ENCODE measurements at places on chromosomes 12 and 14.

GRCh38 chr14:78997811-78998210 lies 827.6 kb downstream of the NRXN3 start:
- no peak for DNase-seq

DNA sequence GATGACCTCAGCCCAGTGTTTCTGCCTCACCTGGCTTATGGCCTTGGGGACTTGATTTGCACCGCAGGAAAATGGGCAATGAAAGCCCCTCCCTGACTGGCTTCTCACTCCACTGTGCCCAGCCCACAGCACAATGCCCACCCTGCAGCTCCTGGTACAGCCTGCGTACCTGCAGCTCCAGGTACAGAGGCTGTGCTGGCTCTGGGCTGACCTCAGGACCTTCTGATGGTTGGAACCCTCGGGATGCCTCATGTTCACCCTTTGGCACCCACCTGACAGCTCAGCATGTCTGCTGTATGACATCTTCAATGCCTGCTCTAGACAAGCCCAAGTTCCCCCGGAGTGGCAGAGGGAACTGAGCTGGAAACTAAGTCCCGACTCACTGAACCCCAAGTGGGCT lies 87.1 kb downstream of the ALG10 start:
- no peak for DNase-seq

GRCh38 chr14:99647411-99647810 lies 2.5 kb downstream of the HHIPL1 start:
- DNase-seq, result no peak

DNA sequence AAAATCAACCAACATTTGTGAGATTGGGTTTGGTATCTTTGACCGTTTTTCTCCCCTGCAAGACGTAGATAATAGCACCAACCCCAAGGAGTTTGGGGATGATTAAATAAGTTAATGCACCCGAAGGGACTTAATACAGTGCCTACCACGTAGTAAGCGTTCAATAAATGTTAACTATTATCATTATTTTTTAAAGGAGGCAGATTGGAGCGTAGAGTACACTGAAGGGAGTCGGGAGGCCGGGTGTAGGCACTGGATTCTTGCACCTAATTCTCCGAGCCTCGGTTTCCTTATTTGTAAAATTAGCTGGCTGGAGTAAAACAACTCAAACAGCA lies 367 bp upstream of the FRS2 start:
- no peak for DNase-seq

DNA sequence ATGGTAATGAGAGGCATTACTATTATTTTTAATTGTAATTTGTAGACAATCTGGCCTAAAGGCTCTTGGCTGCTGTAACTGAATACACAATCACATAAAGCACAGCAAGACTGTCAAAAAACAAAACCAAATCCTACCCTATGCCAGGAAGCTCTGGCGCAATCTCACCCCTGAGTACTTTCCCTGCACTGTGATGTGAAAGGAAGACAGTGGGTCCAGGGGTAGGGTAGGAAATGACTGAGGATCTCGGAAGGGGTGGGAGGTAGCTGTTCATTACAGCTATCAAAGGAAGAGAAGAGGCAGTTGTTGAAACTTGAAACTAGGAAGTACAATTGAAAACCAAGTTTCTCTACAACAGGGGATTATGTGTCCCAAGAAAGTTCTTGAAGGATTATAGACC lies 202.8 kb downstream of the ANO2 start:
- DNase-seq, result no peak

DNA sequence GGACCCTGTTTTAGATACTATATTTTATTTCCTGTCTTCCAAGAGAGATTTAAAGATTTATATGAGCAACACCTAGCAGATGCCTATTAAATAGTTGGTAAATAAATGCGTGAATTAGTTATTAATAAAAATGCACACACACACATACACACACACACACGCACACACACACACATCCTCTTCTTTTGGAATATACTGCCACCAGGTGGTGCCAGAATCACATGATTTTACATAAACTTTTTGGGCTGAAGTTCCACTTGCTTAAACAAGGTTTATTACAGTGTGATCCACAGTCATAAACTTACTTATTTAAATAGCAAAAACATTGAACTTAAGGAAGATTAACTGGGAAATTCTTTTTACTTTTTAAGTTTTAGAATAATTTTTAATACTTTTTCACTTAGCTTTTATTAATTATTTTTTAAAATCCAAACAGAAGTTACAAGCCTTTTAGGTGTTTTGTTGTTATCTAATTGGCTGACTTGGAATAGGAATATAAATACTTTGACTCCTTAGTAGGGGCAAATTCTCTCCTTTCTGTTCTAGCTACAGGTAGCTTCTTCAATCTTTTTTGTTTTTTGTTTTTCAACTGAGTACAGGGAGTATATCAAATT lies 17.5 kb downstream of the RAD51B start:
- DNase-seq, result peak; percentile 11

DNA sequence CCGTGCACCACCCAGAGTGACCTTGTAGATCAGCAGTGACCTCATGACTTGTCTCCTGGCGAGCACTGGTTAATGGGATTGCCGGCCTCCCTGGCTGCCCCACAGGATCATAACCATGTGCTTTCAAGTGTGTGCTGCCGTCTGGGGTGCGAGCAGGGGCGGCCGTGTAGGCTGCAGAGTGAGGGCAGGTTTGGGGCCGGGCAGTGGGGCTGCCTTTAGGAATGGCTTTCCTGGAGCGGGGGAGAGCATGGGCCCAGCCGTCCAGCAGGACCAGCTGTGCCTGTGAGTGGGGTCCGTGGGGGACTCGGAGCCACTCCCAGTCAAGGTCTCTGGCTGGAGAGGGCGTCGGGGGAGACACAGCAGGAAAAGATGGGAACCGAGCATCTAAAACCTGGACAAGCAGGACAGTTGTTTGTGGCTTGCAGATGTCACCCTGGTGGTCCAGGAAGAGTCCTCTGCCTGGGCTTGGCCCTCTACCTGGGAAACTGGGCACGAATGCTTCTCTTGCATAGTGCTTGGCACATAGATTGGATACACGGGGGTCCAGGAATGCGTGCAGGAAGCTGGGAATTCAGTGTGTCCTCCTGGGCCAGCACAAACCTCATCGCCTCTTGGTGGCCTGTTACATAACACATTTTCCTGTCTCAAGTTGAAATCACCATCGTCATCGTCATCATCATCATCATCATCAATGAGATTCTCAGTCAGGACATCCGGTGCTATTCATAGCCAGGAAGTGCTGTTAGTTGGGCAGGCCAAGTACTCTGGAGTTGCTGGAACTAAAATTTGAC lies 96.0 kb downstream of the ADGRD1 start:
- no peak for DNase-seq

DNA sequence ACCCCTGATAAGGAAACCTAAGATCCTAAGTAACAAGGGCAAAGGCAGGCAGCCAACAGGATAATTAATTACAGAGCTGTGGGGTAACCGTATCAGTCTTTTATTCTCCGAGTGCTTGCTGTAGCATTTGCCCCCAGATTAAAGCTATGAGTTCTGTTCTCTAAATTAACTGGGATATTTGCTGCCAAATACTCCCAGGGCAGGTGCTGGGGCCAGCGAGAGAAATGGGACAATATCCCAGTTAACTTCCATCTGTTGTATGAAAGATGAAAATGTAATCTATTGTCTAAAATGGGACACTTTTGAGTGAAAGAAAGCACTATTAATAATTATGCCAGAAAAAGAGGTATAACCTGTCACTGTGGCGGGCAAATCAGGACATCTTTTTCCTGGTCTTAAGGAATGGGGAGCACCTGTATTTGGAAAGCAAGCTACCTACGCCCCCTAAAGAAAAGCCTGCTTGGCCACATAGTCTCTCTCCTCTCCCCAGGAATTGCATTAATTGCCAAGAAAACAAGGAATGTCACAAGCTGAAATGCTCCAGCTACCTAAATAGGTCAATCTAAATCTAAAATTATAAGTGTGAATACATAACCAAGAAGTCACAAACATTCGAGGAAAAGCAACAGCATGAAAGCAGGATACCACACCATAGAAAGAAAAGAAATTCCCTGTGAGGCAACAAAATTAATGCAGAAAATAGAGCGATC lies 26.7 kb upstream of the CFAP54 start:
- DNase-seq, result no peak

GRCh38 chr14:27372771-27373170 lies 774.9 kb upstream of the NOVA1 start:
- no peak for DNase-seq

GRCh38 chr14:31881531-31882310 lies 195.4 kb upstream of the ARHGAP5 start:
- DNase-seq, result no peak

- DNase-seq, result no peak
Measured at GRCh38 chr12:43109631-43110345, 442.2 kb downstream of the ADAMTS20 start.

- no peak for DNase-seq
Measured at GRCh38 chr12:126483145-126484068, 1418.2 kb downstream of the AACS start.

- no peak for DNase-seq
Measured at GRCh38 chr12:89217472-89217871, 134.8 kb downstream of the DUSP6 start.

GRCh38 chr12:5417500-5417899 lies 14.4 kb upstream of the NTF3 start:
- DNase-seq, result no peak

- DNase-seq, result no peak
Measured at GRCh38 chr14:92711976-92712653, 36.3 kb downstream of the LGMN start.

- DNase-seq, result no peak
Measured at GRCh38 chr12:78241446-78241845, 410.8 kb downstream of the NAV3 start.

DNA sequence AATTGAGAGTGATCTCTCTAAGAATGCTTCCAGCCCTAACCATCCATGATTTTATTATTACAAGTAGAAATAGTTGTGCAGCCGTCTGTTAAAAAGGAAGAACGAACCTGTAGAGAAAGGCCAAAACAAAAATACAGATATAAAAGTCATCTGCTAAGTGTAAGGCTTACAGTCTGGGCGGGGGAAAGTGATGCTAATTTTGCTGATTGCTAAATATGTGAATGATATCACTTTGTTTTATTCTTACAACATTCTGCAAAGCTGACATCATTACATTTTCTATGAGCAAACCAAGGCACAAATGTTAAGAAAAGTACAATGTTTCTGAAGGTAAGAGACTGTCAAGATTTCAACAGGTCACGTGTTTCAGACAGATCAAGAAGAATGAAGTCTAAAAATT lies 101.5 kb upstream of the RAP1B start:
- no peak for DNase-seq

DNA sequence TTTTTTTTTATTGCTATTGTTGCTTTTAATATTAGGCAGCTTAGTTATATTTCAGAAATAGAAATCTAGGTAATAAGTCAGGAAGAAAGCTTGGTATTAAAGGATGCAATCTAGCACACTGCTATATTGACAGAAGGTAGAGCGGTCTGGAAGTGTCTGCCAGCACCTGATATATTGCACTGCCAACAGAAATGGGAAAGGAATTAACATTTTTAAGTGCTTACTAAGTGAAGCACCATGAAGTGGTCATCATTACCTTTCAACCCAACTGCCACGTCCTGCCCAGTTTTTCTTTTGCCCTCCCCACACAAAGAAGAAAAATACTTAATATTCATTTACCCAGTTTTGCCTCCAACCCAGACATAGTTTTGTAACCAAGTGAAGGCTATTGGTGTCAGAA lies 163.5 kb downstream of the KITLG start:
- DNase-seq, result no peak

GRCh38 chr12:51023625-51024382 lies 2.4 kb downstream of the SLC11A2 start:
- no peak for DNase-seq

DNA sequence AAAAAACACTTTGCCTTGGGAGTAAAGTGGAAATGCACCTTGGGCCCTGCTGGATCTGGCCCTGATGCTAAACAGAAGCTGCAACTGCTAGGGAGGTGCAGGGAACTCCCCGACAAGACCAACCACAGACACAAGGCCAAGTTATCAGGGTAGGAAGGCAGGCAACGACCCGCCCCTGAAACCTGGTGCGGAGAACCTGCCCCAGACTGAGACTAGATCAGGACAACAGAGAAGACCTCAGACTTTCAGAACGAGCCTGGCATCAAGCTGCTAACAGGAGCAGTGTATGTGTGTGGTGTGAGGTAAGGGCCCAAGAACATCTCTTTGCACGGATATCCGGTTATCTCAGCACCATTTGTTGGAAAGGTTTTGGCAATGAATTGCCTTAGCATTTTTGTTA lies 233.7 kb upstream of the RTL1 start:
- no peak for DNase-seq

GRCh38 chr12:17999174-17999801 lies 90.7 kb downstream of the RERGL start:
- no peak for DNase-seq

DNA sequence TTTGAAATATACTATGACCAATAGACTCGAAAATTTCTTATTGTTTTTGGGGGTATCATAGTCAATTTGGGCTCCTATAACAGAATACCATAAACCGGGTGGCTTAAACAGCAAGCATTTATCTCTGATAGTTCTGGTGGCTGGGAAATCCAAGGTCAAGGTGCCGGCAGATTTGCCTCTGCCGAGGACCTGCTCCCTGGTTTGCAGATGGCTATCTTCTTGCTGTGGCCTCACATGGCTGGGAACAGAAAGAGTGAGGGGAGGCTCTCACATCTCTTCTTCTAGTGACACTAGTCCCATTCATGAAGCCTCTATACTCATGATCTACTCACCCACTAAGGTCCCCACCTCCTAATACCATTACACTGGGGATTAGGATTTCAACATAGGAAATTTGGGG lies 70.7 kb downstream of the BORCS5 start:
- no peak for DNase-seq

- DNase-seq, result no peak
Measured at GRCh38 chr12:74412606-74413230, 124.9 kb upstream of the ATXN7L3B start.

DNA sequence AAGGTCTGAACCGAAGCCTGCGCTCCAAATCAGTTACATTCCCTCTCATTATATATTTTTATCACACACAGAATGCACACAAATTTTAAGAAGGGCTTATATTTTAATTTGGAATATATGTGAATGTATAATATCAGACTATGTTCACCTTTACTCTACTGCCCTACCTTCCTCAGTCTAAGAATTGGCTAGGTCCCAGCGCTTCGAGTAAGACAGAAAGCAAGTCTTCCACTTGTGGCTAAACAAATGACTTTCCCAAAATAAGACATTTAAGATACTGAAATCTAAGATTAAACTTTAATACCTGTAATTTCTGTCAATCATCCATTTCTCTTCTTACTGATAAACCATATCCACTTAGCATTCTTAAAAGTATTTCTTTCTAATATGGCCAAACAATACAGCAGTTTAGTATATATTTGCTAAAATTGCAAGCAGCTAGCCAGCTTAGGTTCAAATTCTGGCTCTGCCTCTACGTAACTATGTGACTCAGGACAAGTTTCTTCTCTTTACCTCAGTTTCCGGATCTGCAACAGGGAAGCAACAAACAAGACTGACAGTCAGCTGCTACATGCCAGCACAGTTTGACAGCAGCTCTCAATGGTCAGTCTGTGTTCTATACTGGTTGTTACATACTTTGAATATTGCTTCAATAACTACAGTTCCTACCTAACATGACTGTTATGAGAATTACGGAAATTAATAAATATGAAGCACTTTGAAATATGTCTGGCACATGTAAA lies 2.0 kb downstream of the INTS13 start:
- no peak for DNase-seq
